ENCODE measurements at places on chromosomes 13 and 19.

- no peak for DNase-seq
Measured at GRCh38 chr19:845707-846521, 5.1 kb downstream of the PRTN3 start.

DNA sequence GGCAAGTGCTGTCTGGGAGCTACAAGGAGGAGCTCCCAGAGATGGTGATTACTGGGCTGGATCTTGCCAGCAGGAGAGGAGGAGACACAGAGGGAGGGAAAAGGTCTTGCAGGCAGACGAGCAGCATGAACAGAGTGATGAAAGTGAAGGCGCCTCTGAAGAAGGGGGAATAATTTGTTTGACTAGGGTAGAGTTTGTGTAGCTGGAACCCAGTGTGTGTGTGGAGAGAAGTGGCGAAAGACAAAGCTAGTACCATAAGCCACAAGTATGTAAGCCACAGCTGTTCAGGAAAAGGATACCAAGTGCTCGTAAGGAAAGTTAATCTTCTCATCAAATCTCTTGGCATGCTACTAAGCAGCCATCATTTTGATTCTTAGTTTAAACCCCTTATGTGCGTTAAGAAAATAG lies 5.4 kb downstream of the FLT1 start:
- DNase-seq: no peak

GRCh38 chr13:51846756-51847155 lies 1.8 kb upstream of the TMEM272 start:
- no peak for DNase-seq

DNA sequence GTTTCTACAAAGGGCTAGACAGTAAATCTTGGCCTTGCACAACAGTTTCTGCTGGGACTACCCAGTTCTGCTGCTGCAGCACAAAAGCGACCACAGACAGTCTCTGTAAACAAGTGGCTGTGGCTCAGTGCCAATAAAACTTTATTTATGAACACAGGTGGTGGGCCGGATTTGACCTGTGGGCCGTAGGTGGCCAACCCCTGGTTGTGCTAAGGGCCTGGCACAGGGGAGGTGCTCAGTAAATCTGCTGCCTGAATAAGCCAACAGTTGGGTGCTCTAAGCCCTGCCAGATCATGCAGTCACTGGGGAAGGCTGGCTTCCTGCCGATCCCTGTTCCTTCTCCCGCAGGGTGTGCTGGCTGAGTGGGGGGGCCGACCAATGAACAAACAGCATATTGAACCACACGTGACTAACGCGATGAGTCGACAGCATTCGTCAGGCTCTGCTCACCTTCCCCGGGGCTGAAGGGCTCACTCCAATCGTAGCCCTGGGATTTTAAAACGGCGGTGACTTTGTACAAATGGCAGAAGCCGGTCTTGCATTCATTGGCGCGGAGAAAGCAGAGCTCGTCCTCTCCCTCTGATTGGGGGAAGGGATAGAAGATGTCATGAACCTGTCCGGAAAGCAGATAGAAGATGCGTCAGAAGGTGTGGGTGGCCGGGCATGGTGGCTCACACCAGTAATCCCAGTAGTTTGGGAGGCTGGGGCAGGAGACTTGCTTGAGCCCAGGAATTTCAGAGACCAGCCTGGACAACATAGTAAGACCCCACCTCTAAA lies 24.3 kb upstream of the MYDGF start:
- no peak for DNase-seq

DNA sequence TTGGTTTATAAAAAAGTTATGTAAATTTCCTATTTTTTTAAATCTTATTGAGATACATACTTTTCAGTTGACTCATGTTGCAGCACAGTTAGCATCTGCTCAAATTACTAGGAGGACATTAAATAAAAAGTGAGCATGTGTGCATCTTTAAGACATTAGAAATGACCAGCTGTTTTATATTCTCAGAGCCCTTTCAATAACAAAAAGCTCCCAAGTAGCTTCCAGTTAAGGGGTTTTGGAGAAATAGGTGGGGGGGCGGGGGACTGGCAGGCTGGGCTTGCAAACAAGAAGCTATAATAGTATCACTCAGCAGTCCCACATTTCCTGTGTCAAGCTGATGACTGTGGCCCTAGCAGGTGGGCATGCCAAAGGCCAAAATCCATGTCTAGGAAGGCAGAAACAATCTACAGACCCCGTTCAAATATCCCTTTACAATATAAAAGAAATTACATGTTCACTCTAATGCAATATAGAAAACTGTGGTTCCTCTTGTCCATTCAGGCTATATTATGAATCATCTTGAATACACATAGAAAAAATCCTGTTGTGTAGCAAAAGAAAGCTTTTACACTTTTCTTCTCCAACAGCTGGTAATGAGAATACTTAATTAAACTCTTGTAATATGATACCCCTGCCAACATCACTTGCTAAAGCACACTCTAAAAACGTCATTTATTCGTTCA lies 1713.2 kb upstream of the SLC10A2 start:
- DNase-seq: no peak

DNA sequence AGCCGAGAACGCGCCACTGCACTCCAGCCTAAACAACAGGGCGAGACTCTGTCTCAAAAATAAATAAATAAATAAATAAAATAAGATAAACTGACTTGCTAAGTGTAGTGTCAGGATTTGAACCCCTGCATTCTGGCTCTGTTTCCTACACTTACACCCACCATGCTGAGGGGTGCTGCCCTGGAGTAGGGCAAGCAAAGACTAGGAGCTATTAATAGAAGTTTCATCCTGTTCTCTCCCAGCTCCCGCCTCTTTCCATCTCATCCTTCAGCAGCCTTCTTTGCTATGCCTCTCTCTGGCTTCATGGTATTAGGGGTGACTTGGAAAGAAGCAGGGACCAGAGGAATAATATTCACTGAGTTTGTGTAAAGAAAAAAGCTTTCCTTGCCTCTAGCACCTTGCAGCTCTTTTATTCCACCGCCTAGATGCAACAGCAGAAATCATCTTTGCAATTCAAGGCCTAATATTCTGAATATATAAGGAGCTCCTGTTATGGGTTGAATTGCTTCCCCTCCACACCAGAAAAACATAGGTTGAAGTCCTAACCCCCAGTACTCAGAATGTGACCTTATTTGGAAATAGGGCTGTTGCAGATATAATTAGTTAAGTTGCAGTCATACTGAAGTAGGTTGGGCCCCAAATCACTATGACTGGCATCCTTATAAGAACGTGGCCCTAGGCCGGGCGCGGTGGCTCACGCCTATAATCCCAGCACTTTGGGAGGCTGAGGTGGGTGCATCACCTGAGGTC lies 8.7 kb upstream of the PLAUR start:
- no peak for DNase-seq

- DNase-seq: no peak
Measured at GRCh38 chr19:27796073-27796472, 1416.9 kb downstream of the UQCRFS1 start.

DNA sequence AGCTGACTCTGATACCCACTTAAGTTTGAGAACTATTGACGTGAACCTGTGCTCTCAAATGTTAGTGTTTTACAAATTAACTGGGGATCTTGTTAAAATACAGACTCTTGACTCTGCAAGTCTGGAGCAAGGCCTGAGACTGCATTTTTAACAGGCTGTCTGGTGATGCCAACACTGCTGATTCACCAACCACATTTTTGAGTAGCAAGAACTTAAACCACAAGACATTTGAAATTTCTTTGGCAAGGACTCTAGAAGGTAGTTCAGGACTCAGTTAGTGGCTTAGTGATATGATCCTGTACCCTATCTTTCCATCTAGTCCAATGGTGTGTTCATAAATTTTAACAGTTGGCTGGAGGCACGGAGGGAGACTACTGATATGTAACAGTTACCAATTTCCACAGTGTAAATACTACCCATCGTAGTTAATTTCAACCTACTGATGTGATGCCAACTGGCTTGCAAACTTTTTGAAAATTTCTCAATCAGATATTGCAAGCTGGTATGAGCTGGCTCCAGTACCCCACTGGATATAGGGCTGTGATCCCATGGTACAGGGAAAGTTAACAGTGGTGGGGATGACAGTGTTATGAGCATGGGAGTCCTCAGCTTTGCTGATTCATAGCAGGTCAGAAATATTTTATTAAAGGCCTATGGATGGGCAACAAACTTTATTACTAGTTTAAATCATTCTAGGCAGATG lies 255.1 kb downstream of the TBC1D4 start:
- no peak for DNase-seq

GRCh38 chr13:110643768-110644421 lies 28.6 kb downstream of the NAXD start:
- no peak for DNase-seq

- no peak for DNase-seq
Measured at GRCh38 chr13:36038785-36039555, 92.2 kb downstream of the DCLK1 start.

DNA sequence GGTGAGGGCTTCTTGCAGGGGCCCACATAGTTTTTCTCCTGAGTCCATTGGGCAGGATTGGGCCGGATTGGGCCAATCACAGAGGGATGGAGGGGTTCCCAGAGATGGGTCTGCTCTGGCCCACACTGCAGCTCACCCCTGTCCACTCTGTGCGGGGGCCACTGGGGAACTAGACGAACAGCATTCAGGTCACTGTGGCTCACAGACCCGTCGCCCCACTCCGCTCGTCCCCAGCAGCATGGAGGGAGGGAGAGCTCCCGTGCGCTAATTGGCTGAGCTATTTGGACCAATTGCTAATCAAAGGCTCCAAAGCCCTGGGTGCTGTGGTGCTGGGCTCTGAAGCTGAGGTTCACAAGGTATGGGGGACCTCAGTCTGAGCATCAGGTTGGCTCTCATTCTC lies 11.3 kb downstream of the NACC1 start:
- no peak for DNase-seq

GRCh38 chr13:32737111-32737571 lies 150.9 kb downstream of the PDS5B start:
- DNase-seq: no peak

GRCh38 chr13:66805657-66806056 lies 424.5 kb downstream of the PCDH9 start:
- DNase-seq: no peak

DNA sequence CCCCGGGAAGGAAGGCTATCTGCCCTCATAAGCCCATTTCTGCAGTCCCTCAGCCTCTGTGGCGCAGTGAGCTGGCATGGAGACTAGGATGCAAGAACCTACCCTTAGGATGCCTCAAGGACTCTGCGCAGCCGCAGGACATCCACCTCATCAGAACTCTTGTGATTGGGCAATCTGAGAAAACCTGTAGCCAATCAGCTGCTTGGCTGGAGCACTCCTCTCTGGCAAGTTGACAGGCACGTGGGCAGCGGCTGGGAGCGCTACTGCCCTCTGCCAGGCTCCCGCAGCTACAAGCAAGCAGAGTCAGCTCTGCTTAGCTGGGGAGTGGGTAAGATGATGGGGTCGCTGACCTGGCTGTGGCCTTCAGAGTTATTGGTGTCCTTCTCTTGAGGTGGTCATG lies 1.5 kb upstream of the ECSIT start:
- peak; percentile 90 for DNase-seq

- DNase-seq: no peak
Measured at GRCh38 chr13:83229574-83230305, 652.5 kb downstream of the SLITRK1 start.

DNA sequence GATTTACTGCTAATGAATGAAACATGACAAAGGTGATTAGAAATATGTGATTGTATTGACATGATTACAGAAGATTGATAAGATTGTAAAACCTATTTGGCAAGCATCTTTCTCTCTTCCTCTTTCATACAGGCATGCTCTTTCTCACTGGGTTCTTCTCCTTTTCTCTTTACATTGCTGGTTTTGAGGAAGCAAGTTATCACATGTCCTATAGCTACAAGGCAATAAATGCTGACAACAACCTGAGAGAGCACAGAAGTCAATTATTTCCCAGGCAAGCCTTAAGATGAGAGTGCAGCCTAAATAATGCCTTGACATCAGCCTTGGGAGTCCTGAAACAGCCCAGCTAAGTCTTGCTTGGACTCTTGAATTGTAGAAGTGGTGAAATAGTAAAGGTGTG lies 875.0 kb downstream of the SLITRK1 start:
- no peak for DNase-seq

Measured in hematopoietic multipotent progenitor cell treated with erythropoietin and hydrocortisone succinate and interleukin-3 and kit ligand, for 17 days (in vitro differentiated cells).